ENCODE measurements at places on chromosomes 6 and 20.

GRCh38 chr6:36350681-36351571 lies 14.2 kb upstream of the BNIP5 start:
- no peak for DNase-seq

DNA sequence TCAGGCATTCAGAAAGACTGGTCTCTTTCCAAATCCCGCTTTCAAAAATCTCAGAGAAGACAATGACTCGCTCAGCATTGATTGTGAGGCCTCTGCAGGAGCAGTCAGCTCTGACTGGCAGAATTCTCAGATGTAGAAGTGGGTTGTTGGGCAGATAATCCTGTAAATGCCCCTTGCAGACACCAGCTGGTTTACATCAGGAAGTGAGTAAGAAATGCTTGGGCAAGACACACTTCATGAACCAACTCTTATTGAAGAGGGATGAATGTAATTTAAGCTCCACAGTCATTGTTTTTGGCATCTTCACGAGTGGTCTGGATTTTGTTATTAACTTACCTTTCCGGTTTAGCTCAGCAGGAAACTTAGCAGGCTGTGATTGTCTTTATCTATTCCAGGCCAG lies 166.6 kb downstream of the PLCB4 start:
- no peak for DNase-seq

GRCh38 chr6:98416027-98416426 lies 418.3 kb upstream of the POU3F2 start:
- no peak for DNase-seq

DNA sequence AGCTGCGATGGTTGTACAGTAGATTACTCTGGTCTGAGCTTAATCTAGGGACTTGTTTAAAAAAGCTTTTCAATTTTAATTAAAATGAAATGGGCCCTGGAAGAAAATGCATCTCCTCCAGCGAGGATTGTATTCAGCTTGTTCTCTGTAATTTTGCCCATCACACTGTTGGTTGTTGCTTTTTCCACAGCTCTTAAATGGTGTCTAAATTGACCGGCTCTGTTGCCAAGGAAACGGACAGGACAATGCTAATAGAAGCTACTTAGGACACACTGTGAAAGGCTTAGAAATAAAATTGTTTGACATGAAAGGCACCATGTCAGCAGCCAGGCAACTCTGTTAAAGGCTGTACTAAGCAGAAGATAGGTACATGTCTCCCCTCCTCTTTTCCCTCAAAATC lies 116.7 kb upstream of the NRSN1 start:
- no peak for DNase-seq

- no peak for DNase-seq
Measured at GRCh38 chr6:89214197-89214596, 3.0 kb downstream of the GABRR1 start.

DNA sequence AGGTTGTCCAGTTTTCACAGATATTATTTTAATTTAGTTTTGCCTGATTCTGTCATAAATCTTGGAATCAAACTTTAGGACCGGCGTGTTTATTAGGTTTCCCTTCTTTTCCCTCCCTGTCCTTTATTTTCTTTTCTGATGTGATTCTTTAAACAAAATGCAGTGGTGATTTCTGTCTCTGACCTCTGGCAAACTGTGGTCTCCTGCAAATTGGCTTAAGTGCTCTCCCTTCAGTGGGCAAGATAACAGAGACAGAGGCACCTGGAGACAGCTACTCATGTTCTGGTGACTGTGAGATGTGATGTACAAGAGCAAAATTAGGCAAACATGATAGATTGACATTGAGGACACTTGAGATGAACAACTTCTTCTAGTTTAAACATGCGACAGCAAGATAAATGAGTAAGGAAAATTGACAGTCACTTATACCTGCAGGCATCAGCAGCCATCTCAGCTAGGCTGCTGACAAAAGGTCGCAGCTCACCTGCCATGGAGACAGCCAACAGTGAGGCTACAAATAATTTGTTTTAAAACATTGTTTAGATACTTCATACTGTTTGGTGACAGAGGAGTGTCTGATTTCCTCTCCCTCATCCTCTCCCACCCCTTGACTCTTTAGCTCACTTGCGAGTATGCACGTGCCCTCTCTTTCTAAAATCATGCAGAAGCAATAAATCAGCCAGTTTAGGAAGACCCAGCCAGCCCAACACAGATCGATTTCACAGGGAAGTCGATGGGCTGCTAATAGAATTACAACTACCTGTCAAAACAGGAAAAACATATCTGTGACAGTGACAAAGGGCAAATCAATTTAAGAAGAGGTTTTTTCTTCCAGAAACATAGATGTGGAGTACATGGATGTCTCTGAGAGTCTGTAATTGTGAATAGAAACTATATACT lies 63.4 kb upstream of the MAP3K7 start:
- no peak for DNase-seq

DNA sequence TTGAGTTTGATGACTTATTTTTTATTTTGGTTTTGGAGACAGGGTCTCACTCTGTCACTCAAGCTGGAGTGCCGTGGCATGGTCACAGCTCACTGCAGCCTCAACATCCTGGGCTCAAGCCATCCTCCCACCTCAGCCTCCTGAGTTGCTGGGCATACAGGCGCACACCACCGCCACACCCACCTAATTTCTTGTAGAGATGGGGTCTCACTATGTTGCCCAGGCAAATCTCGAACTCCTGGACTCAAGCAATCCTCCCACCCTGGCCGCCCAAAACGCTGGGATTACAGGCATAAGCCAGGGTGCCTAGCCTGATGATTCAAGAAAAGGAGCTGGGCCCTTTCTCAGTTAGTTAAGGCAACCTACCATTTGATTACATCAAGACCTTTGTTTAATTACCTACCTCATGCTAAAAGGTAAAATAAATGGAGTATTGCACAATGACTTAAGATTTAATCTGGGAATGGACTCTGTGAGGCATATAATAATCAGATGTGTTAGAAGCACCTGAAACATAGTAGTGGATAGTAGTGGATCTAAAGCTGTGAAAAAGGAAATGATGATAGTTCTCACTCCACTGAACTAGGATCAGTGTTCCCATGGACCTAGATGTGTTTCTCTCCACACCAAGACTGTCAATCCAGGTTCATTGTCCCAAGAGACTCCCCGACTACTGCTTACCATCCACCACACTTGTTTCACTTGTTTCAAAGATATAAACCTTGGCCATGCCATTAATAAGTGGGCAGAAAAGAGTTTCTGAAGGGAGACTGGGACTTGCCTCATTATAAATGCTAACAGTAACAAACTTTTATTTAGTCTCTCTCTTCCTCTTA lies 2.1 kb downstream of the TNFRSF21 start:
- DNase-seq = no peak

DNA sequence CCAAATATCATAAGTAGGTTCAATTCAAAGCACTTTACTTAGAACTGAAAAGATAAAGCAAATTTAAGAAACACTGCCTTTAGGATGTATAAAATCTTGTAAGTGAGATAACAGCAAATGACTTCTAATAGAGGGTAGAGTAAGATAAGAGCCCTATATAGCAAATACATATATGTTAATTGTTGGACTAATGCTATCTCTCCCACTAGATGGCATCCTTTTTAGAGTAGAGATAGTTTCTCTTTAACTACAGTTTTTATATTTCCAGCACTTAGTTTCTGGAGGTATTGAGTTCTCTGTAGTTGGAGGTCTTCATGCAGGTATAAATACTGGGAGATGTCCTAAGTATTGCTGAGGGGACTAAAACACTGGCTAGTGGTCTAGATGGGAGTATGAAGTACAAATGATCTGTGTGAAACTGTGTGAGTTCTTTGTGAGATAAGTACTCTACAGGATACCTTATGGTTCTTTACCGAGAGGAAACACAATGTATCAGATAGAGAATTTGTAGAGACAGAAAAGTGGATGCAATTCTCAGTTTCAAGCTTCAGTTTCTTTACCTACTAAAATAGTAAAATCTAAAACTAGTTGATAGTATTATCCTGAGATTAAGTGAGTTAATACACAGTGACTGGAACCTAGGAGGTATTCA lies 399.3 kb downstream of the KHDRBS2 start:
- no peak for DNase-seq

GRCh38 chr20:50758469-50758868 lies 27.1 kb downstream of the PARD6B start:
- no peak for DNase-seq

GRCh38 chr6:170454512-170455285 lies 98.4 kb downstream of the PSMB1 start:
- no peak for DNase-seq

DNA sequence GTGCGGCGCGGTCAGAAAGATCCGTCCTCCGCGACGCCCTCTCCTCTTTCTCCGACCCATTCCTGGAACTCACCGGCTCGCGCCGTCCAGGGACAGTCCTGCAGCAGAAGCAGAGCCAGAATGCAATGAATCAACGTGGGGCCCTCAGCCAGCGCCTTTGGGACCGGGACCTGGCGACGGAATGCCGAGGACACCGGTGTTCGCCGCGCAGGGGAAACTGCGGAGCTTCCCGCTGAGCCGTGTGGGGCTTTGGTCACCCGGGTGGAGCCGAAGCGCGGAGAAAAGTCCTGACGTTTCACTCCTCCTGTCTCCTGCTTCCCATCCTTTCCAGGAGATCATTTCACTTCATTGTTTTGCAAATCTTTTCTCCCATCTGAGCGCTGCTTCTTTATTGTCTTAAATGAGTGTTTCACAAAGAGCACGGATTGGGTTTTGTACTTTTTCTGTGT lies 26.5 kb downstream of the ULBP1 start:
- no peak for DNase-seq

DNA sequence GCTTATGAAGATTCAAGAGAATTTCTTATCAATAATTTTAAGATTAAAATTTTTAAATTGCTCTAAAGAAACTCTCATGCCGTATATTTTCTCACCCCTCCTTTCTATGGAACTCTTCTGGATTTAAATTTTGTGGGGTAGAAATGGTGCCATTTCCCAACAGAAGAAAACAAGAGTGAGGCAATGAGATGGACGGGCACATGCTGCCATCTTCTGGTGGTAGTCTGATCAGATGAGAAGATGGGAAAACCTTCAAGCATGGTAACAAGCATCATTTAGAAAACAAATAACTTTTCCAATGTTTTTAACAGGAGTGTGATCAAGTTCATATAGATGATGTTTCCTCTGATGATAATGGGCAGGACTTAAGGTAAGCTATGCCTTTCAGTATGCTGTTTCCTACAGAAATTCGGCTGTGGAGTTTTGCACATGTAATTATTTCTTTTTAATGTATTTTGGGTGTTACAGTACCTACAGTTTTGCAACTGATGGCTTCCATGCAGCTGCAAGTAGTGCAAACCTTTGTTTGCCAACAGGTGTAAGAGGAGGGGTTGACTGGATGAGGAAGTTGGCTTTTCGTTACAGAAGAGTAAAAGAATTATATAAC lies 271.4 kb downstream of the EYA4 start:
- DNase-seq = no peak

GRCh38 chr20:37902504-37903313 lies at the start of gene VSTM2L:
Gene VSTM2L (plus strand): TSS chr20:37903127. CDS start chr20:37903351, 224 bp downstream.
- DNase-seq = no peak

DNA sequence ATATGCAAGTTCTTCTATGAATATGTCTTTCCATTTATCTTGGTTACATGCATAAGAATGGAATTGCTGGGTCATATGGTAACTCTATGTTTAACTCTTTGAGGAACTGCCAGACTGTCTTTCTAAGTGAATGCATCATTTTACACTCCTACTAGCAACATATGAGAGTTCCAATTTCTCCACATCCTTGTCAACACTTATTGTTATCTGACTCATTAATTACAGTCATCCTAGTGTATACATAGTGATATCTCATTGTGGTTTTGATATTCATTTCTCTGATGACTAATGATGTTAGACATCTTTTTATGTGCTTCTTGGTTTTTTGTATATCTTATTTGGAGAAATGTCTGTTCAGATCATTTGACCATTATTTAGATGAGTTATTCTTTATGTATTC lies 96.7 kb upstream of the LAMP5 start:
- no peak for DNase-seq

DNA sequence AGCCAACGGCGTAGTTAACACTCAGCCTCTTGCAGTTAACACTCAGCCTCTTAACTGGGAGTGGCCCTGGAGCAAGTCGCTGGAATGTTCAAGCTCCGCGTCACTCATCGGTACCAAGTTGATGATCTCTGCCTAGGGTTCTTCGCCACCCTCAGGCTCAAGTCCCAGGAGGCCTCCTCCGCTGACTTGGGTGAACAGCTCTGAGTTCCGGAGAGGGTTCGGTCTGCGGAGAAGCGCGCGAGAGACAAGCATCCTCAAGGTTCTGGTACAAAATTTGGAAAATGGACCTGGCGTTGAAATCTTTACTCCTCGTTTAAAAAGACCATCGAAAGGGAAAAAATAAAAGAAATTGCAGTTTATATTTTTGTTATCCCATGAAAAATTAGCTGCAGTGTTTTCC lies 876 bp upstream of the DSP start:
- DNase-seq = no peak

GRCh38 chr20:51393571-51393970 lies 148.9 kb downstream of the NFATC2 start:
- DNase-seq = no peak

Measured in cortex of kidney (tissue), 1 donor.